ENCODE measurements at places on chromosomes 7 and 10.
A peak's percentile ranks its signal among the peaks of the same experiment; 100 is the strongest.

DNA sequence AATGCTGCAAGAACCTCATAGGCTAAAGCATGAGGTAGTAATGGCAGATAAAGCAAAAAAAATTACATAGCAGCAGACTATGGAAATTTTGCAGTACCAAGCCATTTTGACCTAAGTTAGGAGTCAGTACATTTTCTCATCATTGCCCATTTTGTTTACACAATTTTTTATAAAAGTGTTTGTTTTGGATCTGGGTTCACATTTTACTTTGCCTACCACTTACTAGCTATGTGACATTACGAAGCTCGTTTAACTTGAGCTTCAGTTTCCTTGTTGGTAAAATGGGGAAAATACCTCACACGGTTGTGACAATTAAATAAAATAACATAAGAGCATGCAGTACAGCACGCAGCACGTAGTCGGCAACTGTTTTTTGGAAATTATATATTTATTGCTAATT is 99.6 kb downstream of the ADD3 start:
- DNase-seq, result no peak

- no peak for DNase-seq
Measured at GRCh38 chr10:36676321-36676720, 449.1 kb upstream of the ANKRD30A start.

DNA sequence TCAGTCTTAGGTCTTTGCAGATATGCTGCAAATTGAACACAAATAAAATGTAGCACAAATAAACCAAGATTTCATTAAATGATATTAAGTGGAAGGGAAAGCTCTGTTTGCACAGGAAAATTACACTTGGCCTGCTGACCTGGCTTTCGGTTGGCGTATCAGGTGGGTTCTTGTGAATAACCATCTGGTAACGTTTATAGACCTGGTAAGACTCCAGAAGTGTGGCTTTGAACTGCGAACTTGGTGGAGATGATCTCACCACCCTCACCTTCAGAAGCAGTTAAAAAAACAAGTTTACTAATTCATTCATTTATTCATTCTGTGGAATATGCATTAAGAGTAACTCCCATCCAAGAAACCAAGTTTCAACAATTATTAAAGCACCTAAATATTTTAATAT is 28.1 kb downstream of the ATE1 start:
- no peak for DNase-seq

- no peak for DNase-seq
Measured at GRCh38 chr7:100093498-100093897, 4.7 kb downstream of the COPS6 start.

- DNase-seq, result no peak
Measured at GRCh38 chr7:116957874-116958273, 4.6 kb downstream of the ST7 start.

- DNase-seq, result peak; percentile 85
Measured at GRCh38 chr10:3774814-3775695, 10.0 kb downstream of the KLF6 start.

- no peak for DNase-seq
Measured at GRCh38 chr10:14124941-14125340, 205.8 kb downstream of the FRMD4A start.

- no peak for DNase-seq
Measured at GRCh38 chr7:21829731-21830130, 116.0 kb downstream of the CDCA7L start.

- no peak for DNase-seq
Measured at GRCh38 chr7:10483671-10484070, 490.0 kb upstream of the PHF14 start.

- DNase-seq, result no peak
Measured at GRCh38 chr10:98374217-98374985, 40.6 kb downstream of the PYROXD2 start.

GRCh38 chr10:97154781-97155180 is 31.0 kb downstream of the SLIT1 start:
- no peak for DNase-seq

GRCh38 chr7:23017309-23017708 is 3.4 kb upstream of the HYCC1 start:
- no peak for DNase-seq

GRCh38 chr10:42985436-42986316 is 91.2 kb upstream of the RET start:
- no peak for DNase-seq

DNA sequence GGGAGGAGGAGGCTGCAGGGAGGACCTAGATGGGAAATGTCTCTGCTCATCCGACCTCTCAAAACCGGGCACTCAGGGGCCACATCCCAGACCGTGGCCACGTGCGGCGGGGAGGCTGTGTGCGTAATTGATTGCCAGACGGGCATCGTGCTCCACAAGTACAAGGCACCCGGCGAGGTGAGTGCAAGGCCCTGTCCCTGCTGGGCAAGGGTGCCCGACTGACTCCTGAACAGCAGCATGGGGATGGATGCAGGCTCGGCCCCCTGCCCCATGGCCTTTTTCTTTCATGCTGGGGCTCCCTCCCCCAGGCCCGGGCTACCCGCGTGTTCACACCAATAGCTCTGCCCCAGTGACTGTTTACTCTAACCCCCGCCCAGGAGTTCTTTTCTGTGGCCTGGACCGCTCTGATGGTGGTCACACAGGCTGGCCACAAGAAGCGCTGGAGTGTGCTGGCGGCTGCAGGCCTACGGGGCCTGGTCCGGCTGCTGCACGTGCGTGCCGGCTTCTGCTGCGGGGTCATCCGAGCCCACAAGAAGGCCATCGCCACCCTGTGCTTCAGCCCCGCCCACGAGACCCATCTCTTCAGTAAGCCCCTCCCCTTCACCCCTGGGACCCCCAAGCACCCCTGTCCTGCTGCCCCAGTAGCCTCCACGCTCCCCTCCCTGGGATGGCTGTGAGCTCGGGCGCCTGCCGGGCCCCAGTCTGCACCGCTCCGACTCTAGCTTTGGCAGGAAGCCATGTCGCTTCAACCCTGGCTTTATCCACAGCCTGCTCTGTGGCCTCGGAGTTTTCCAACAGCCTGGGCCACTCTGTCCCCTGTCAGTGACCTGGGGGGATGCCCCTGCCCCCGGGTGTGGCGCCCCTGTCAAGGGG is 3.9 kb downstream of the LRWD1 start:
- no peak for DNase-seq

- DNase-seq, result no peak
Measured at GRCh38 chr10:13823709-13824405, 237.1 kb downstream of the PRPF18 start.

- DNase-seq, result no peak
Measured at GRCh38 chr7:3112479-3113134, 68.9 kb upstream of the CARD11 start.

DNA sequence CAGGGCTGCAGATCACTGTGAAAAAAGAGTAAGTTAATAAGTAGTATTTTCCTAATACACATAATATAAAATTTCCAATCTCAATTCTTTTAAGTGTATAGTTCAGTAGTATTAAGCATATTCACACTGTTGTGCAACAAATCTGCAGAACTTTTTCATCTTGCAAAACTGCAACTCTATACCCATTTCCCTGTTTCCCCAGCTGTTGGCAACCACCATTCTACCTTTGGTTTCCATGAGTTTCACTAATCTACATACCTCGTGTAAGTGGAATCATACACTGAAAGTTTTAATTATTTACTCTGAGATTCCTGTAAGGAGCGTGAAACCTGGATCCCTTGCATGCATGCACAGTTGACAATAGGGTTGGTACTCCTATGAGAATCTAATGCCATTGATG is 155.4 kb downstream of the ZPBP start:
- no peak for DNase-seq

GRCh38 chr7:151251328-151251688 is 2.8 kb upstream of the SMARCD3 start:
- no peak for DNase-seq

GRCh38 chr7:22569586-22570321 is 69.8 kb upstream of the STEAP1B start:
- no peak for DNase-seq

DNA sequence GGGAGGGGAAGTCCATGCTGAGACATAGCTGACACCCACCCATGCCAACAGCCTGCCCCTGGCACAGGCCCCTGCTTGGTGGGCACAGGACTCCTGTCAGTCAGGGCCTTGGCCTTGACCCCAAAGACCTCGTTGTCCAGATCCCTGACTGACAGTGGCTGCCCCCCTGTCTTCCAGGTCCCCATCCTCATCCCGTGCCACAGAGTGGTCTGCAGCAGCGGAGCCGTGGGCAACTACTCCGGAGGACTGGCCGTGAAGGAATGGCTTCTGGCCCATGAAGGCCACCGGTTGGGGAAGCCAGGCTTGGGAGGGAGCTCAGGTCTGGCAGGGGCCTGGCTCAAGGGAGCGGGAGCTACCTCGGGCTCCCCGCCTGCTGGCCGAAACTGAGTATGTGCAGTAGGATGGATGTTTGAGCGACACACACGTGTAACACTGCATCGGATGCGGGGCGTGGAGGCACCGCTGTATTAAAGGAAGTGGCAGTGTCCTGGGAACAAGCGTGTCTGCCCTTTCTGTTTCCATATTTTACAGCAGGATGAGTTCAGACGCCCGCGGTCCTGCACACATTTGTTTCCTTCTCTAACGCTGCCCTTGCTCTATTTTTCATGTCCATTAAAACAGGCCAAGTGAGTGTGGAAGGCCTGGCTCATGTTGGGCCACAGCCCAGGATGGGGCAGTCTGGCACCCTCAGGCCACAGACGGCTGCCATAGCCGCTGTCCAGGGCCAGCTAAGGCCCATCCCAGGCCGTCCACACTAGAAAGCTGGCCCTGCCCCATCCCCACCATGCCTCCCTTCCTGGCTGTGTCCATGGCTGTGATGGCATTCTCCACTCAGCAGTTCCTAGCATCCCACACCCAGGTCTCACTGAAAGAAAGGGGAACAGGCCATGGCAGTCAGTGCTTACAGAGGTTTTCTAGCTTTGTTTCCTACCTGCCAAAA is 197.2 kb downstream of the EBF3 start:
- no peak for DNase-seq

DNA sequence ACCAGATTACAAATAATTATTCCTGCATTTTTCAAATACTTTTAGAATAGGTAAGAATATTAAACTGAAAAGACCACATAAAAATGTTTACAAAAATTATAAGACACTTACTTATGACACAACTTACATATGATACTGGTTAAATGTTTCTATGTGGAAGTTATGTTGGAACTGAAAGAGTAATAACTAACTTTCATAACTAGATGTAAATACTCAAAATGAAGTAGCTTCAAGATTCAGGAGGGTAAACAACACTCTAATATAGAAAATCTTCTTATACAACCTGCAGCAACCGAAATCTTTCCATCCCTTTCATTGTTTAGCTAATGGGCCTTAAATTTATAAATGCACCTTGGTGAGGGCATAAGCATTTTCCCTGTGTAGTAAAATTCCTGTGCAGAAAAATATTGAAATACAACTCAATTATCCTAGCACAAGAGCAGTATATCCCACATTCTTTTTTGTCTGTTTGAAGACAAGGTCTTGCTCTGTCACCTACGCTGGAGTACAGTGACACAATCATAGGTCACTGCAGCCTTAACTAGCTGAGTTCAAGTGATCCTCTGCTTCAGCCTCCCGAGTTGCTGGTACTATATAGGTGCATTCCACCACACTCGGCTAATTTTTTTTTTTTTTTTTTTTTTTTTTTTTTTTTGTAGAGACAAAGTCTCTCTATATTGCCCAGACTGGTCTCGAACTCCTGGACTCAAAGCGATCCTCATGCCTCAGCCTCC is 14.8 kb upstream of the RNF148 start:
- no peak for DNase-seq

DNA sequence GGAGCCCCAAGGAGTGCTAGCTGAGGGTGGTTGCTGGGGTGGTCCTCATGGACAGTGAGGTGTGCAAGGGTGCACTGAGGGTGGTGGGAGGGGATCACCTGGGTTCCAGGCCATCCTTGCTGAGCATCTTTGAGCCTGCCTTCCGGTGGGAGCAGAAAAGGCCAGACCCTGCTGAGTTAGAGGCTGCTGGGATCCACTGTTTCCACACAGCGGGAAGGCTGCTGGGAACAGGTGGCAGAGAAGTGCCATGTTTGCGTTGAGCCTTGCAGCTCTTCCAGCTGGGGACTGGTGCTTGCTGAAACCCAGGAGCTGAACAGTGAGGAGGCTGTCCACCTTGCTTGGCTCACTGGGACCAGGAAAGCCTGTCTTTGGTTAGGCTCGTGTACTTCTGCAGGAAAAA is 34.9 kb downstream of the PRF1 start:
- DNase-seq, result no peak

- DNase-seq, result no peak
Measured at GRCh38 chr7:41911792-41912191, 208.9 kb upstream of the INHBA start.

GRCh38 chr7:116493449-116493848 is 6.1 kb upstream of the CAV2 start:
- no peak for DNase-seq

DNA sequence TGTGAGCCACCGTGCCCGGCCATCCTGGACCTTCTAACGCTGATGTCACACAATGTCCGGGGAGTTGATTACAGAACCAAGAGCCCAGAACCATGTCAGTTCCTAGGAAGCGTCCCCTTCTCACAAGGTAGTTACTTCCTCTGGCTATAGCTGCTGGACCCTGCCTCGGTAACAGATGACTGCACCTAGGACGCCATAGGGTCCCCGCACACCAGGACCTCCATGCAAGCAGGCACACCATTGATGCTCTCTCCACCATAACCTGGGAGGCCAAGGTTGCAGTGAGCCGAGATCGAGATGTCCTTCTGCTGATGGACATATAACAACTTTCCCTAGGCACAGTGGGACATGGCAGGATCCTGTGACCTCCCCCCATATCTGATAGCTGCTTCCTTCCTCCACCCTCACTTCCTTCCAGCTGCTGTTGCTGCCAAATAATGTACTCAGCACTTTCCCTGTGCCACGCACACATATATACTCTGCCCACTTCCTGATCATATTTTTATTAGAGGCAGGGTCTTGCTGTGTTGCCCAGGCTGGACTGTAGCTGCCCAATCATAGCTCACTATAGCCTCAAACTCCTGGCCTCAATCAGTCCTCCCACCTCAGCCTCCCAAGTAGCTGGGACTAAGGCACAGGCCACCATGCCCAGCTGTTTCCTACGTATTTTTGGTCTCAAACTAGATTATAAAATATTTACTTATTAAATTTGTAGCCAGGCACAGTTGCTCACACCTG is 3.5 kb upstream of the SNX8 start:
- DNase-seq, result no peak

DNA sequence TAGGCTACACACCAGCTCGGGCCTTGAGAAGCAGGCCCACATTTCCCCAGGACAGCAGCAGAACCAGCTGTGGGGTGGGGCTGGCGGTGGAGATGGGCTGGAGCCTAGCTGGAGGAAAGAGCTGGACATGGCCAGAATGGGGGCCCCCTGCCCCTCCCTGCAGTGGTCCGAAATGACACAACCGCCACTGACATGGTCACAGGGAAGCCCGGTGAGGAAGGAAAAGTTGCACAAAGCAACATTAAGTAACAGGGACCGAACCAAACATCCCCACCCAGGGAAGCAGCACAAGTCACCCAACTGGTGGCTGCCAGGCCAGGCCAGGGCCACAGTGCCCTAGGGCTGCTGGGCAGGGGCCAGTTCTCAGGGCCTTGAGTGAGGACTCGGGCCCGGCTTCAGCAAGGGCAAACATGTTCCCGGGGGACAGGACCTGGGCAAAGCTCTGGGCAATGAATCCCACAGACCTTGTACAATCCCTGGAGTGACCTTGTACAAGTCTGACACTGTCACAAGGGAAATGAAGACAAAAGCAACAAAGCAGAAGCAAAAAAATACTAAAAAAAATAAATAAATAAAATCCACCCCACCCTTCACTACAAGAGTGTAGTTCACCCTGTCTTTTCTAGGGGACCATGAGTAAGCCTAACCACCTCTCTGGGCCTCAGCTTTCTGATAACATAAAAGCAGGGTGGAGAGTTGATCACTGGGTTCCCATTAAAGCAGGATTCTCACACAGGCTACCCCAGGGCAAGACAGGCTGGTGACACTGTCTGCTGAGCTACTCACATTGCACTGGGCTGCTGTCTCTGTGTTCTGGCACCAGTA is 33.0 kb downstream of the PSAP start:
- no peak for DNase-seq

- DNase-seq, result no peak
Measured at GRCh38 chr7:112882511-112882910, 92.3 kb upstream of the TMEM168 start.
